ENCODE measurements at places on chromosomes 5 and 9. TPM values are rescaled to one million over a fixed set of nuclear protein-coding genes. Genes with fewer than 3 reads are reported as not detected.

GRCh38 chr5:151424892-151425523 is 22.4 kb upstream of the SLC36A1 start:
- DNase-seq: no peak

GRCh38 chr5:168984135-168984675 is 316.7 kb downstream of the SLIT3 start:
- no peak for DNase-seq

DNA sequence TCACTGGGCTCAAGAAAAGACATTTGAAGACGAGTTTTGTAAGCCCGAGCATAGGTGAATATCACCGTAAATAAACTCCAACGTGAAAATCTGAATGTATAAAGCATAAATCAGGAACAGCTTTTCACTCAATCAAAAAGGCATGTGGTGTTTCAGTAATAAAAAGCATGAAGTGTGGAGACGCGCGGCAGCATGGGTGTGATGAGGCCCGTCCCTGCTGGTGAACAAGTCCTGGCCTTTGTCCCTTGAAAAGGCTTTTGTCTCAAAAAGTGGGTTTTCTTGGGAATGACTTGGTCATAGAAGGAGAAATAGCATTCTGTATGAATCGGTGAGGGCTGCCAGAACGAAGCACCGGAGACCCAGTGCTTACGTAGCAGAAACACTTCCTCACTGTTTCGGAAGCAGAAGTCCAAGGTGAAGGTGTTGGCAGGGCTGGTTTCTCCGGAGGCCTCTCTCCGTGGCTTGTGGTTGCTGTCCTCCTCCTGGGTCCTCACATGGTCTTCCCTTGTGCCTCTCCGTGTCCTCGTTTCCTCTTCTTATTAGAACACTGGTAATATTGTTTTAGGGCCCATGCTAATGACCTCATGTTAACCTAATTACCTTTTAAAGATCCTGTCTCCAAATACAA is 24.9 kb downstream of the ROPN1L start:
- no peak for DNase-seq

DNA sequence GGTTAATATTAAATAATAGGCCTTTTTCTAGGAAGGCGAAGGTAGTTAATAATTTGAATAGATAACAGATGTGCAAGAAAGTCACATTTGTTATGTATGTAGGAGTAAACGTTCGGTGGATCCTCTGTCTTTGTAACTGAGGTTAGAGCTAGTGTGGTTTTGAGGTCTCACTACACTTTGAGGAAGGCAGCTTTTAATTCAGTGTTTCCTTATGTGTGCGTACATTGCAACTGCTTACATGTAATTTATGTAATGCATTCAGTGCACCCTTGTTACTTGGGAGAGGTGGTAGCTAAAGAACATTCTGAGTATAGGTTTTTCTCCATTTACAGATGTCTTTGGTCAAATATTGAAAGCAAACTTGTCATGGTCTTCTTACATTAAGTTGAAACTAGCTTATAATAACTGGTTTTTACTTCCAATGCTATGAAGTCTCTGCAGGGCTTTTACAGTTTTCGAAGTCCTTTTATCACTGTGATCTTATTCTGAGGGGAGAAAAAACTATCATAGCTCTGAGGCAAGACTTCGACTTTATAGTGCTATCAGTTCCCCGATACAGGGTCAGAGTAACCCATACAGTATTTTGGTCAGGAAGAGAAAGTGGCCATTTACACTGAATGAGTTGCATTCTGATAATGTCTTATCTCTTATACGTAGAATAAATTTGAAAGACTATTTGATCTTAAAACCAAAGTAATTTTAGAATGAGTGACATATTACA is 45.7 kb downstream of the TGFBR1 start:
- no peak for DNase-seq

GRCh38 chr5:73960023-73960422 is 334.0 kb downstream of the ARHGEF28 start:
- no peak for DNase-seq

DNA sequence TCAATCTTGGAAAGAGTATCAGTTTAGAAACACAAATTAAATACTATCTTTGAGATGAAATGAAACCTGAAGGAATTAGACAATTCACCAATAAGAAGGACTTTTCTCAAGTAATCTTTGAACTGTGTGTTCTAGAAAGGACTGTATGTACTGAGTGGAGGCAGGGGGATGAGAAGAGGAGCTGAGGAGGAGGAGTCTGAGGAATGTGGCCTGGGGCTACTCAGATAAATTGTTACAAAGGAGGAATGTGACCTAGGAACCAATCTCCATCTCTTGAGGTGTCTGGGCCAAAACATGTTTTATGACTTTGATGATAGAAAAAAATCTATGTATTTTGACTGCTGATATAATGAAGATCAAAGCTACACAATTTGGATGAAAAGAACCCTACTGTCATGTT is 124.3 kb upstream of the ANKRD55 start:
- no peak for DNase-seq

DNA sequence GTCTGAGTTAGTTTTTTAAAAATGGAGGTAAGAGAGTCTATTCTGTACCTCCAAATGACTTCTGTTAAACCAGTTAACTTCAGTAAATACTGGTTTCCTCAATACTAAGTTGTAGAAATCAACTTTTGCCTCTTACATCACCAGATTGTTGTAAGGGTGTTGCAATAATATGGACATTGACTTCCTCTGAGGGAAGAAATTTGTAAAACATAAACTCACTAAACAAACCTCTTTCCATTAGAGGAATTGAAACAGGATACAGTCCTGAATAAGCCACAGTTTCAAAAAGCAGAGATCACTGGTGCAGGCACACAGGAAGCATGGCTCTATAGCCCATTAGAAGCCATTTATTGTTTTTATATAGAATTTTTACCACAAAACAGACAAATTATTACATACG is 32.7 kb upstream of the SLCO6A1 start:
- no peak for DNase-seq

GRCh38 chr9:3058409-3058808 is 214.5 kb upstream of the PUM3 start:
- DNase-seq: no peak

ATP10B gene
- not detected for total RNA-seq

DNA sequence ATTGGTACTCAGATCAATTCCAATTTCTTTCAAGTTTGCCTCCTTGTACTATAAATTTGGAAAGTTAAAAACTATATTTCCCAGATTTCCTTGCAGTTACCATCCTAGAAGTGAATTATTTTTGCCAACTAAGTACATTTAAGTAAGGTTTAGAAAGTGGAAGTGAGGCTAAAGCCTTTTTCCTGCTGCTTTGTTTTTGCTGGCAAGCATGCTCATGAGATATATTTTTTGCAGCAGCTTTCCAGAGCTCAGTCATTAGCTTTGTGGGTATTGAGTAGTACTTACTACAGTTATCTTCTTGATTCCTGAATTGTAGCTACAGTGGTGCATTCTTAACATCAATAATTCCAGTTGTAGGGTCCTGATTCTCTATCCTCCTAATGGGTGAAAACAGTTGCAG is 3.5 kb upstream of the BTF3 start:
- no peak for DNase-seq

MARCHF11 gene
- total RNA-seq: not detected

EQTN gene
- not detected for total RNA-seq

NUTM2G gene
- total RNA-seq: not detected

- DNase-seq: no peak
Observed at GRCh38 chr5:36355516-36355915, 53.8 kb upstream of the RANBP3L start.

DNA sequence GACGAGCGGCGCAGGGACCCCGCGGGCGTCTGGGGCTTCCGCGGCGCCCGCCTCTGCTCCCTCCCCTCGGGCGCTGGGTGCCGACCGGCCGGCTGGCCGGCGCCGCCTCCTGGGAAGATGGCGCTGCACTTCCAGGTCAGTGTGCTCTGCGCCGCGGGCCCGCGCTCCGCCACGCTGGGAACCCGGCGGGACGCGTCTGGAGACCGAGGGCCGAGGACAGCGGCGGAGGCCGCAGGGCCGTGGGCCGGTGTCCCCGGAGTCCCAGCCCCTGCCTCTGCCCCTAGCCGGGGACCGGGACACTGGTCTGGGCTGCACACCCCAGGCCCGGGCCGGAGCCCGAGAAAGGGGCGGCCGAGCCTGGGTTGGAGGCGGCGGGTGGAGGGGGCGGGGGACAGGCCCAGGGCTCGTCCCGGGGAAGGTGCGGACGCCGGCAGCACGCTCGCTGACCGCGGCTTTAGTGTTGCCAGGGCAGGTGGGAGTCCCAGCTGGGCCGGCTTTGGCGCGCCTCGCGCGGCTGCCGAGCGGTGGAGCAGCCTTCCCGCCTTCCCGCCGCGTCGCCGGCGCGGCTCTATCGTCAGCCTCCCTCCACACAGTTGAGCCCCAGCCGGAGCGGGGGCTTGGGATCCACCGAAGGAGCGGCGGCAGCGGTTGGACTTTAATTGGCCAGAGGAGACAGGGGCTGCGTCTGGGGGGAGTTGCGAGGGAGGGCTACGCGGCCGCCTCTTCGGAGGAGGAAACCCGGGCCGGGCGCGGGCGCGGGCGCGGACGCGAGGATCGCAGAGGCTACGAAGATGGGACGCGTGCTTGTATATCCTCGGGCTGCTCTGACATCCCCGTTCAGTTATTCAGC is at the start of gene RANBP17:
Gene RANBP17, plus strand, starts transcription at position 102 of the 850 bp plus-strand sequence.
- no peak for DNase-seq

GRCh38 chr5:58786035-58786434 is 203.2 kb downstream of the RAB3C start:
- no peak for DNase-seq

PCDHB12 gene
- total RNA-seq: not detected

FOXD4L5 gene
- total RNA-seq: 0.10 TPM

DNA sequence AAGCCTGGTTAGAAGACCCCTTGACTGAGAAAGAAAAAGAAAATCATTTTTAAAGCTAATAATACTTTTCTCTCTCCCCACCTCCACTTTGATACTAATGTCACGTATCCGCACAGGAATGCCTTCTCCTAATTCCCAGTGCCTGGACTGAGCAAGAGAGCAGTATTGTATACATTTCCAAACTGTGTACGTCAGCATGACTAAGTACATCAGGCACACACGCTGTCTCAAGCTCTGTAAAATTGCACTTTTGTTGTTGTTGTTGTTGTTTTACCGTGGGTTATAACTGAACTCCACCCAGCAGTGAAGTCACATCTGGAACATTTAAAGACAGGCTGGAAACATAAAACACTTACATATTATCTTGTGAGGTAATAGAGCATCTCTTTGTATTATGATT is 407.6 kb downstream of the DNAH5 start:
- DNase-seq: no peak

GRCh38 chr5:108720391-108720790 is 27.3 kb upstream of the FER start:
- no peak for DNase-seq

DNA sequence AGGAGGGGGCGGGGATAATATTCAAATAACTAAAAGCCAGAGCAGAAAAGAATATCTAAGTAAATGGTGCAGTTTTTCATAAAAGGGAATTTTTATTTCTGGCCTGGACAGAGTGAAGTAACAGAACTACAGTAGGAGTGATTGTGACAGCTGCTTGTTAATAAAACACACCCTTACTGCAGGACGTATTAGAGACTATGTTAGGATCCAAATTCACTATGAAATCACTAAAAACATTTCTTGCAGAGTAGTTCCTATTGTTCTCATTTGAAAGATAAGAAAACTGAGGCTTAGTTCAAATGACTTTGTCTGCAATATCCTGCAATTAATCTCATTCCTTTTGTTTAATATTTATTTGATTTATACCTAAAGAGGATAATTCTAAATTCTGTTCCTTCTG is 39.5 kb downstream of the FAM174A start:
- DNase-seq: no peak

GRCh38 chr9:135992486-135993408 is 31.6 kb upstream of the UBAC1 start:
- peak; percentile 58 for DNase-seq

KYAT1 gene
- 33.6 TPM for total RNA-seq

DNA sequence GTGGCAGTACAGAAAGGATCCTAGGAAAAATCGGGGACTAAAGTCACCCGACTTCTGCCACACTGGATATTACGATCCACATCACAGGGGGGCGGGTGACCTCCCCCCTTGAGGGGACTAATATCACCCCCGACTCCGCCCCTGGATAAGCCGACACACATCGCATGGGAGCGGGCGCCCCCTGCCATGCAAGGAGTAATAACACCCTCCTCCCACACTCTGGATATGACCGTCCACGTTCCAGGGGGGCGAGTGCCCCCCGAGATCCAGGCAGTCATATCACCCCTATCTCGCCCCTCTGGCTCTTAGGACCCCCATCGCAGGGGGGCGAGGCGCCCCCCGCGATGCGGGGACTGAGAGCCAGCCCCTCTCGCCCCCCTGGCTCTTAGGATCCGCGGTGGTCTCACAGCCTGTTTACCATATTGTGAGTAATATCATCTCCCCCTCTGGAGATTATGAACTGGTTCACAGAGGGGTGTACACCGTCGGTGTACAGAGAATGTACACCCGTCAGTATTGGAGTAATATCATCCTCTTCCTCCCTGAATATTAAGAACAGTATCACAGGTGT is 423.0 kb downstream of the DIRAS2 start:
- DNase-seq: peak; percentile 35

DMRT3 gene
- not detected for total RNA-seq

GRCh38 chr9:755454-756381 is 85.8 kb upstream of the DMRT1 start:
- no peak for DNase-seq

- peak; percentile 60 for DNase-seq
Observed at GRCh38 chr5:95818181-95819147, 4.1 kb downstream of the GLRX start.

DNA sequence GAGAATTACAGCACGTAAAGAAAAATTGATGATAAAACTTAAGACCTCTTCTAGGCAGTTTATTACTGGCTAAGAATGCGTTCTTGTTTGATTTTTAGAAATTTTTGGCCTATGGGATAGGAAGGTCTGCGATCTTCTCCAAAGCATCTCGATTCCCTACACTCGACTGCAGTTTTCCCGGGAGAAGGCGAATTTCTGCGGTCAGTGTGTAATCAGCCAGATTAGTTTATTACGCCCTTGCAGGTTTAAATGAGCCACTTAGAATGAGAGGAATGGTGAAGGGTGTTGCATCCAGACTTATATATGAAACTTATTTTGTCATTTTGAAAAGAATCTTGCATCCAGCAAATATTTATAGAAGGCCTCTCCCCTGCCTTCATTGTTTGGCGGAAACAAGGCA is 1.2 kb downstream of the MTAP start:
- no peak for DNase-seq

IL13 gene
- total RNA-seq: 0.24 TPM

- DNase-seq: no peak
Observed at GRCh38 chr9:134855900-134856377, 24.7 kb upstream of the FCN2 start.

GRCh38 chr5:60597572-60598320 is 102.2 kb downstream of the DEPDC1B start:
- no peak for DNase-seq

PCDHGA9 gene
- total RNA-seq: 0.07 TPM

DNA sequence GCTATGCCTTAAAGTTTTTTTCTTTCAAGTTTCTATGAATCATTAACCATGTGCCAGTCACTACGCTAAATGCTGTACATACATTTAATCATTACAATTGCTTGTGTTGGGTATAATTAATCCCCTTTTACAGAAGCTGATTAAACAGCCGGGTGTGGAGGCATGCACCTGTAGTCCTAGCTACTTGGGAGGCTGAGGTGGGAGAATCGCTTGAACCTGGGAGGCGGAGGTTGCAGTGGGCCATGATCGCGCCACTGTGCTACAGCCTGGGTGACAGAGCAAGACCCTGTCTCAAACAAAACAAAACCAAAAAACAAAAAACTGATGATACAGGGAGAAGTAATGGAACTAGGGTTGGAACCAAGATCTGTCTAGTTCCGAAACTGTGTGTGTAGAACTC is 1.2 kb upstream of the UBE2R2 start:
- no peak for DNase-seq

Data from activated naive CD4-positive, alpha-beta T cell treated with anti-CD3 and anti-CD28 coated beads for 36 hours (primary cell).